Natural killer cell treated with Interleukin-12 subunit alpha and Interleukin-12 subunit beta and Interleukin-15 and Interleukin-18, amount 100 ng/mL, for 72 hours (primary cell): ENCODE measurements at places on chromosomes 5 and 9. TPM values are rescaled to one million over a fixed set of nuclear protein-coding genes. Genes with fewer than 3 reads are reported as not detected.

The FCN2 gene
- total RNA-seq, result not detected

- H3K4me1 ChIP-seq, result peaks cover 12% of the 10 kb centered on the region
- peaks cover 9% of the 10 kb centered on the region for H3K27me3 ChIP-seq
- DNase-seq, result no peak
- H3K27ac ChIP-seq, result no peak overlapping the region
- no peaks in the 10 kb centered on the region for H3K36me3 ChIP-seq
Observed at GRCh38 chr9:77454663-77455062, 193.5 kb downstream of the GNA14 start.

GRCh38 chr9:24881361-24881760, 335.7 kb upstream of the IZUMO3 start:
- no peak overlapping the region for H3K27ac ChIP-seq
- H3K4me1 ChIP-seq, result no peaks in the 10 kb centered on the region
- peaks cover 10% of the 10 kb centered on the region for H3K36me3 ChIP-seq

The LYRM7 gene
- total RNA-seq, result 14.1 TPM

GRCh38 chr9:16705111-16705604, 165.3 kb downstream of the BNC2 start:
- peaks cover 7% of the 10 kb centered on the region for H3K4me1 ChIP-seq
- DNase-seq, result no peak
- H3K27ac ChIP-seq, result no peak overlapping the region
- H3K4me3 ChIP-seq, result no peak overlapping the region

- peaks cover 5% of the 10 kb centered on the region for H3K27me3 ChIP-seq
- H3K27ac ChIP-seq, result no peak overlapping the region
- H3K36me3 ChIP-seq, result no peaks in the 10 kb centered on the region
Observed at GRCh38 chr5:118791926-118792734, 196.2 kb downstream of the DTWD2 start.

DNA sequence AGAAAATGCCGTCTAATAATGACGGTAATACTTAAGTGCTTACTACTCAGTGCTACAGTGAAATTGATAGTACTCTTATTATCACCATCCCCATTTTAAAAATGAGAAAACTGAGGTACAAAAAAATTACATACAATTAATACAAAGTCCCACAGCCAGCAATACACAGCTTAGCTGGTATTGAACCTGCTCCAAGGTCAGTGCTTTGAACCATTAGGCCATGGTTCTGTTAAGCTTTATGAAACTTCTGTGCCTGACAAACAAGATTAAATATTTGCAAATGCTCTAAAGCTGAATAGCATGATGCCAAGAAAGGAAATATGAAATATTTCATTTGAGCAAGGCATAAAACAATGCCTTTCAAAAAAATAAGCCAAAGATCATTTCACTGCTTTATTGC, 357.2 kb downstream of the ARRDC3 start:
- H3K4me1 ChIP-seq, result no peaks in the 10 kb centered on the region
- H3K27me3 ChIP-seq, result peaks cover 5% of the 10 kb centered on the region
- no peak overlapping the region for H3K27ac ChIP-seq

GRCh38 chr9:89021154-89021803, 30.0 kb downstream of the S1PR3 start:
- H3K4me1 ChIP-seq, result no peaks in the 10 kb centered on the region
- no peak for DNase-seq
- no peaks in the 10 kb centered on the region for H3K36me3 ChIP-seq
- H3K4me3 ChIP-seq, result no peak overlapping the region
- peaks cover 9% of the 10 kb centered on the region for H3K27me3 ChIP-seq

- peaks cover 38% of the 10 kb centered on the region for H3K4me1 ChIP-seq
- no peaks in the 10 kb centered on the region for H3K27me3 ChIP-seq
- peak overlapping the region; percentile 91 for H3K4me3 ChIP-seq
- H3K36me3 ChIP-seq, result no peaks in the 10 kb centered on the region
Observed at GRCh38 chr5:219460-219863, 1.3 kb downstream of the SDHA start.

GRCh38 chr5:114407783-114408182, 45.9 kb downstream of the KCNN2 start:
- no peak for DNase-seq
- H3K27me3 ChIP-seq, result no peaks in the 10 kb centered on the region
- no peaks in the 10 kb centered on the region for H3K36me3 ChIP-seq
- H3K4me3 ChIP-seq, result no peak overlapping the region
- H3K4me1 ChIP-seq, result no peaks in the 10 kb centered on the region
- no peak overlapping the region for H3K27ac ChIP-seq

DNA sequence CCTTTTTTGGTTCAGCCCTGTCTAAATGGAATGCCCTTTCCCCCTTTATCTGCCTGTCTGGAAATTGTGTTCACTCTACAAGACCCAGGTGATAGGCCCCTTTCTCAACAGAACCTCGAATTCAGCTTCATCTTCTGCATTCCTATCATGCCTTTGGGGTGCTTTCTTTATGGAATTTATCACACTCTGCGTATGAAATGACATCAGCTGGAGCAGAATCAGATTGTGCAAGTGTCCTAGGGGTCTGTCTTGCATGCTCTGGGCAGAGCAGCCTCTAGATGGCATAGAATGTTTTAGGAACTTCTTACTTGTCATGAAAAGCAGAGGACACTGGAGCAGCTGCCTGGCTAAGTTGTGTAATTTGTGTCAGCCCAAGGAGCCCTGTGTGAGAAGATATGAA, 84.9 kb downstream of the ISL1 start:
- no peak overlapping the region for H3K4me3 ChIP-seq
- H3K4me1 ChIP-seq, result no peaks in the 10 kb centered on the region

- no peaks in the 10 kb centered on the region for H3K36me3 ChIP-seq
- H3K4me1 ChIP-seq, result peaks cover 3% of the 10 kb centered on the region
- no peak overlapping the region for H3K27ac ChIP-seq
- H3K27me3 ChIP-seq, result peaks cover 13% of the 10 kb centered on the region
Observed at GRCh38 chr5:31936683-31937082, 237.4 kb downstream of the GOLPH3 start.

DNA sequence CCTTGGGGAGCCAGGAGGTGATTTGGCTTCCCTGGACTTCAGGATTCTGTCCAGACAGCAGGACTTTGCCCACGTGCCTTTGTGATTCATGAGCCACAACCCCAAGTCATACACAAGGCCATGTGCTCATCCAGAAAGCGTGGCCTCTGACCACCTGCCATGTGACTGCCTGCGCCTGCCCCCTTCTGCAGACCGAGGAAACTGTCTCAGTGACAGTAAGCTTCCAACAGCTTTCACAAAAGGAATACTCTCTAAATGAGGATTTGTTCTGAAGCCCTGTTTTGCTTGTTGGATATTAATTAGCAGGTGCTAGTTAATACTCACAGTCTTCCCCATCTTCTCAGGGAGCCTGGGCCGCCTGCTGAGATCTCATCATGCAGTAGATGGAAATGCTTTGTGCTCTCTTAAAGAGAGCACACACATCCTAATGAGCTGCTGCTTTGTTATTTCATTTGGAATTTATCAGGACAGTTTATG, 36.9 kb upstream of the ANGPTL2 start:
- no peak overlapping the region for H3K4me3 ChIP-seq
- DNase-seq, result no peak
- H3K27me3 ChIP-seq, result no peaks in the 10 kb centered on the region
- peaks cover 3% of the 10 kb centered on the region for H3K4me1 ChIP-seq
- no peaks in the 10 kb centered on the region for H3K36me3 ChIP-seq

The LCN9 gene
- not detected for total RNA-seq

GRCh38 chr5:58087905-58088304, 372.0 kb downstream of the PLK2 start:
- H3K27ac ChIP-seq, result no peak overlapping the region
- no peaks in the 10 kb centered on the region for H3K27me3 ChIP-seq
- no peaks in the 10 kb centered on the region for H3K4me1 ChIP-seq
- DNase-seq, result no peak

The PCDHGA7 gene
- 0.25 TPM for total RNA-seq

GRCh38 chr5:107149243-107150005, 521.3 kb downstream of the EFNA5 start:
- peaks cover 16% of the 10 kb centered on the region for H3K27me3 ChIP-seq
- H3K27ac ChIP-seq, result no peak overlapping the region
- H3K4me1 ChIP-seq, result no peaks in the 10 kb centered on the region
- H3K4me3 ChIP-seq, result no peak overlapping the region
- no peaks in the 10 kb centered on the region for H3K36me3 ChIP-seq

The TAF11L4 gene
- total RNA-seq, result not detected

The RASGEF1C gene
- total RNA-seq, result not detected
